ENCODE measurements at places on chromosomes 1 and 21.

DNA sequence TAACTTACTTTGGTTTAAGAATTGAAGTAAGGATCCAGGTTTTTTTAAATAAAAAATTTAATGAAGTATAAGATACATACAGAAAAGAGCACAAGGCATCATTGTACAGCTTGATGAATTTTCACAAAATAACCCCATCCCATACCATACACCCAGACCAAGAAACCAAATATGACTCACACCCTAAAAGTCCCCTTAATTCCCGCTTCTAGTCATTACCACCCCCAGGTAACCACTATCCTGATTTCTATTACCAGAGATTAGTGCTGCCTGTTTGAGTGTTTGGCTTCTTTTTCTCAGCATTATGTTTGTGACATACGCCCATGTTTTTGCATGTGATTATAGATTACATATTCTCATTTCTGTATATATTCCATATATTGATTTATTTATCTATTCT, 98.5 kb upstream of the HIVEP3 start:
- DNase-seq = no peak

DNA sequence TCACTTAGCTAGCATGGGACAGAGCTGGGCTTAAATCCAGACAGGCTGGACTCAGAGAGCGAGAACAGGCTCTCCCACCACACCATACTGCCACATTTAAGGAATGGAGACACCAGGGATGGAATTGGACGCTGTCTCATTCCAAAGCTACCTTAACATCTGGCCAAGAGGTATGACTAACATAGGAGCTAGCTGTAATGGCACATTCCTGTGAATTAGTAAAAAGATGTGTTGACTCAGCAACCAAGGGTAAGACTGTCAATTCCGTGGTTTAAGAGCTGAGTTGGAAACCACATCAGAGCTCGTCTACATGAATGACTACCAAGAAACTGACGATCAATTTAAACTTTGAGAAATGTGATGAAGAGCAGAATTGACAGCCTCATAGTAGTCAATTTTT, 8.3 kb upstream of the TNFRSF9 start:
- no peak for DNase-seq

GRCh38 chr1:21077085-21077484, 99.6 kb downstream of the EIF4G3 start:
- no peak for DNase-seq

GRCh38 chr1:119686661-119687060, 25.1 kb upstream of the PHGDH start:
- no peak for DNase-seq

- DNase-seq = no peak
Measured at GRCh38 chr1:59570524-59570923, 244.2 kb upstream of the HOOK1 start.

GRCh38 chr21:25535849-25536248, 71.4 kb downstream of the MRPL39 start:
- DNase-seq = no peak

- DNase-seq = no peak
Measured at GRCh38 chr1:245953876-245954660, 553.0 kb downstream of the SMYD3 start.

DNA sequence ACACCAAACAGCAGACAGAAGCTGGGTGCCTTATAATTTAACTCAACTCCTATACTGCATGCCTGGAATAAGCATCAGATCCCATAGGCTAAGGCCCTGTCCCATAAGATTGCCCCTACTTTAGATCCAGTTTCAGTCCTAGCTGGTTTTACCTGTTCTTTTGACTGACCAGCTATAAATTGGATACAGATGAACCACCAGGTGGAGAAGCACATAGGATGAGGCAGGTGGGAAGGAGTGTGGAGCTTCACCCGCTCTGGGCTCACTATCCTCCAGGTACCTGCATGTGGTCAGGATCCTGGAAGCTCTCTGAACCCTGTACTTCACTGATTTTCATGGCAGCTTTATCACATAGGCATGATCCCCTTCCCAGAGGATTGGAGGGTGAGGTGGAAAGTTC, 51.3 kb downstream of the MAST2 start:
- no peak for DNase-seq

GRCh38 chr21:46141767-46142581, 13.4 kb downstream of the FTCD start:
- no peak for DNase-seq

DNA sequence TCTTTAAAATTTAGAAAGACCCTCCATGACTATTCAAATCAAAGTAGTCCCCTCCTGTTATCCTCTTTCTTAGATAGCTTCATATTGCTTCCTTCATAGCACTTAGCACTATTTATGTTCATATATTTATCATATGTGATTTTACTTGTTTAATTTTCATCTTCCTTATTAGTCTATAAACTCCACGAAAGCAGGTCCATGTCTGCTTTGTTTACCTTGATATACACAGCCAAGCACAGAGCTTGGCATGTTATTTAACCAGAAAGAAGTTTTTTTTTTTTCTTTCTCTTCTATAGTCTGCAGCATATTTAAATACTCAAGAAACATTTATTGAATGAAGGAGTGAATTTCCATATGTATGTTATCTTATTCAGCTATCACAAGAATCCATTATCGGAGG, 36.0 kb downstream of the SCP2 start:
- no peak for DNase-seq

- DNase-seq = no peak
Measured at GRCh38 chr1:25737130-25737529, 62.9 kb upstream of the SELENON start.

DNA sequence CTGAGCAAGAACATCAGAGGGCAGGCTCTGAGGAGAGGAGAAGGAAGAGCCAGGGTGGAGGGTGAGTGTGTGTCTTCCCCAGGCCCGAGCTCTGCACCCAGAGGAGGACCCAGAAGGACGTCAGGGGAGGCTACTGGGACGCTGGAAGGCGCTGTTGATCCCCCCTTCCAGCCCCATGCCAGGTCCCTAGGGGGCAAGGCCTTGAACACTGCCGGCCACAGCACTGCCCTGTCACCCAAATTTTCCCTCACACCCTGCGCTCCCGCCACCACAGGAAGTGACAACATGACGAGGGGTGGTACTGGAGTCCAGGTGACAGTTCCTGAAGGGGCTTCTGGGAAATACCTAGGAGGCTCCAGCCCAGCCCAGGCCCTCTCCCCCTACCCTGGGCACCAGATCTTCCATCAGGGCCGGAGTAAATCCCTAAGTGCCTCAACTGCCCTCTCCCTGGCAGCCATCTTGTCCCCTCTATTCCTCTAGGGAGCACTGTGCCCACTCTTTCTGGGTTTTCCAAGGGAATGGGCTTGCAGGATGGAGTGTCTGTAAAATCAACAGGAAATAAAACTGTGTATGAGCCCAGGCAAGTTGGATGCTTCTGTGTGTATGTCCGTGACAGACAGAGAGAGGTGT, 17.1 kb downstream of the BCAN start:
- DNase-seq = no peak

DNA sequence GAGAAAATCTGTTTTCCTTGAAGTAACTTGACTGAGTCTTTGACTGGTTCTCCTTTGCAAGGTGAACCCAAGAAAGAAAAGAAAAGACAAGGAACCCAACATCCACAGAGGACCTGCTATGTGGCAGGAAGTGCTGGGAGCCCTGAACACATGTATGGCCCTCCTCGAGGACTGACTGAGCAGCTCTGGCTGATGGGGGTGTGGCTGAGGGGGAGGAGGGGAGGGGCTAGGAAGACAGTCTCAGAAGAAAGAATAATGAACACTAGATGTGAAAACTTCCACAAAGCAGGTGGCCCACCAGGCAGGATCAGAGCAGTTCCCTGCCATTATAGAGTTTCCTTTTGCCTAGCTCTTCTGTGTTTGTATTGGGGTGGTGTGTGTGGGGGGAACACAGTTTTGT, 26.1 kb downstream of the NENF start:
- no peak for DNase-seq

GRCh38 chr1:1578371-1578940, 3.8 kb upstream of the SSU72 start:
- DNase-seq = no peak

DNA sequence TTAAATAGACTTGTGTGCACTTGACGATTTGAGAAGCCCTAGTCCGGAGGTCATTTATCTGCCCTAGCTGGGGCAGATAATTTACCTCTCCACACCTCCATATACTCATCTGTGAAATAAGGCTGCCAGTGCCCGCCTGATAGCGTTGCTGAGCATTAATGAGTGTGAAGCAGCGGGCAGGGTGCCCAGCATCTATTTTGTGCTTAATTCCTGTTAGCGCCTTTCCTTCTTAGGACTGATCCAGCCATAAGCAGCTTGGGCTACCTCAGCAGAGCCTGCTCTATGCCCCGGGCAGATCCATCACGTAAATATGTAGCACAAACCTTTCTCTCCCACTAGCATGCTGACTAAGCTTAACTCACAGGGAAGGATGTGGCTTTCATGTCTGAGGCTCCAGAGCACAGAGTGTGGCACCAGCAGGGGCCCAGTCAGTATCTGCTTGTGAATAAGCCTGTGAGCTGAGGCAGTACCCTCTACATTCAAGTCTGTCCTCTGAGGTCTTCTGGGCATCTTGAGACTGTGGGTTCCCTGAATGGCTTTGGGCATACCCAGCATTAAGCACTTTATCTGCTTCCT, 21.5 kb upstream of the RNF187 start:
- no peak for DNase-seq

GRCh38 chr1:246304484-246305259, 202.4 kb downstream of the SMYD3 start:
- no peak for DNase-seq

DNA sequence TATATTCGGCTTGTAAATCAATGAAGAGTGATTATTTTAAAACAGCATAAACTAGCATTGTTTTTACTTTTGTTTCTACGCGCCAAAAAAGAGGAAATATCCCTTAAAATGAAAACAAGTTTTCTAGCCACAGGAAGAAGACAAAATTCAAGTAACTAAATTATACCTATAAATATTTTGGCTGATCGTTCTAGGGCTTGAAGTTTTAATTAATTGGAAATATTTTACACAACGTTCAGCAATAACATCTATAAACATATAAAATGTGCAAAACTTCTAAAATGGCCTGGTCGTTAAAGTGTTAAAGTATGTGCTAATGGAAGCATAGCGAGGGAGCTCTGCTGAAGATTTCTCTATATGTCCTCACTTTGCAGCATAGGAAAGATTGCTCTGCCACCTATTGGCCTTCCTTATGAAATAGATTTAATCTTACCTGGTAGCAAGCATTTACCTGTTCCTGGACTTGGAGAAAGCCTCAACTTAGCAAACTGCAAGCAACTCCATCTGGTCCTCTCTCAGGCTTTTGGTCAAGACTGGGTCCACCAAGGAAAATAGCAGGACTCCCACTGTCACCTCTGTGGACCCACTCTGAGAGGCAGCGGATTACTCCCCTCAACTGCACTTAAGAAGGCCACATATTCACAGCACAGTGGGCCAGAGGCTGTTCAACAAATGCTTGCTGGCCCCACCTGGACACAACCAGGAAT, 351.3 kb upstream of the RUNX1 start:
- no peak for DNase-seq

GRCh38 chr1:39657923-39658485, 13.9 kb downstream of the NT5C1A start:
- peak; percentile 37 for DNase-seq

GRCh38 chr1:20684651-20685050, 23.5 kb upstream of the DDOST start:
- no peak for DNase-seq

DNA sequence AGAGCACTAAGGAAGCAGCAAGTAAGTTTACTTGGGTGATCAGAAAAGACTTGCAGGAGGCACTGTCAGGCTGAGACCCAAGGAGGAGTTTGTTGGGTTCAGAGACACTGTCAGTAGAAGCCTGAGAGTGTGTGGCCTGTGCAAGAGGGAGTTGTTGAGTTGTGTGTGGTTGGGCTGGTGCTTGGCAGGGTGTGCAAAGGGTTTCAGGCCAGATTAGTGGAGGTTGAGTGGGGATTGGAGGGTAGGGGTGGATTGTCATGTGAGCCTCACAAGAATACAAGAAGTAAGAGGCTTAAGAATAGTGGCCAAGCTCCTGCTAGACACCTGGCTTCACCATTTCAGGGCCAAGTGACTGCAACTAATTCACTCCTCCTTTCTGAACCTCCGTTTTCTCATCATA, 8.9 kb upstream of the KIF21B start:
- no peak for DNase-seq

DNA sequence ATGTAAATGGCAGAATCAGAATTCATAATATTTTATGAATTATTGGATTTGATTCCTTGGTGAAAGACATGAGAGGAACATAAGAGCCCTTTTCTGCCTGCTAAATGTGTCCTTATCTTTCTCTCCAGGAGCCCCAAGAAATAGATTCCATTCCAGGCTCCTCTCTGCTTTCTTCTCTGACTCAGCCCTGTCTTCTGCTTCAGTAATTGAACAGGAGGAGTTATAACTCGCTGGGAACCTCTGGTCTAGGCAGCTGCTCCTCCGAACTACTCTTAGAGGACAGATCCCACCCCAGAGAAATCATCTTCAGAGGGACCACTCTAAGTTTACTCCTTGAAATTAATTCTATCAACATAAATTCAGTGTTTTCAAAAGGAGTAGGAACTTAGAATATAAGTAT, 78.4 kb downstream of the RGS21 start:
- no peak for DNase-seq

- DNase-seq = no peak
Measured at GRCh38 chr21:45640888-45641479, 2.5 kb upstream of the PCBP3 start.

Measured in stimulated activated CD8-positive, alpha-beta memory T cell treated with anti-CD3 and anti-CD28 coated beads, Interleukin-15, amount 100 ng/mL, for 24 hours (primary cell).